ENCODE measurements at places on chromosomes 1 and 21.

DNA sequence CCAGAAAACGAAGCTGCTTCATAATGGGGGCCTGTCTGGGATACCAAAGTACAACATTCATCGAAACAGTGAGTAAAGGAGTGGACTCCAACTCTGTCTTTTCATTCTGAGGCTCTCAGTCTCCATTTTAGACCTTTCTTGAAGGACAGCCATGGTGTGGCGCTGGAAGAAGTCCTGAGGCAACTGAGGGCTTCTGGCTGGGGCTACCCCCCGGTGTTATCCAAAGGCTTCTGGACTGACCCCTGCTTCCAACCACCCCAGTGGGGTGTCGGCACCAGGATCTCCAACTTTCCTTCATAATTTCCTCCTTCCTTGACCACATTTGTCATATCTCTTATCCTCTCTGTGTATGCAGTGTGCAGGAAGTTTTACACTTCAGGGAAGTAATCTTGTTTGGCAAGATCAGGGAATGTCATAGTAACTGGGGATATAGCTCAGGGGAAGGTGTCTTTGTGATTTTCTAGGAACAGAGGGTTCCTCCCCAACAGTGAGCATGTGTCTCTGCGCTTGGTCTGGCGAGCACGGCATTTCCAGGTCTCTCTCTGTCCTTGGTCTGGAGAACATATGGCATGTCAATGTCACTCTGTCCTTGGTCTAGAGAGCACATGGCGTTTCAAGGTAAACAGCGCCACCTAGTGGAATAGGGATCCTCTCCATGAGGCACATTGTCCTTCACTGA lies 19.4 kb upstream of the BSDC1 start:
- DNase-seq, result peak; percentile 61

DNA sequence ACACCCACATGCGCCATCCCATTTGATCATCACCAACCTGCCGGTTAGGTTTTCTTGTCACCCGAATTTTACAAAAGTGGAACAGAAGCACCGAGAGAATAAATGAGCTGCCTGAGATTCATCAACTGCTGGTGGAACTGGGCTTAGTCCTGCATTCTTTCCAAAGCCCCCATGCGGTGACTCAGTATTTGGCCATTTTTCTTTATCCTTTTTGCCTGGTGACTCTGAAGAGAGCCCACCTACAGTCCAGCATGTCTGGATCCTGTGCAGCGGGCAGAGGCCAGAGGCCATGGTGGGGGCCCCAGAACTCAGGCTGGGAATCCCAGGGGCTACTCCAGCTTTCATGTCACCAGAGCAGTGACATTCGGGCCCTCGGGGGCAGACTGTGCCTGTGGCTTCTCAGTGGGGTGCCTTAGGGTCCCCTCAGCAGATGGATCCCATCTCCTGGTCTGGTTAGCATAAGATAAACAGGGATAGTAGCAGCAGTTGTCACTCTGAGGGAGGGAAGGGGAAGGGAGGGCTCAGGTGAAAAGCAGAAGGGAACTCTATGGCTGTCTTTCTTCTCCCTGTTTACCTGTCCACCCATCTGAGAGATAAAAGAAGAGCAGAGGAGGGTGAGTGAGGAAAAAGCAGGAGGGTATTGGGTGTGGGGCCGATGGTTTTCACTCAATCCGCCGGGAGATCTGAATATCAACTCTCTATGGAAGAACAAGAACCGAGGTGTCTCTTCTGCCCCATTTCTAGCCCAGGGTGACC lies 63.2 kb downstream of the KIF26B start:
- DNase-seq, result no peak

DNA sequence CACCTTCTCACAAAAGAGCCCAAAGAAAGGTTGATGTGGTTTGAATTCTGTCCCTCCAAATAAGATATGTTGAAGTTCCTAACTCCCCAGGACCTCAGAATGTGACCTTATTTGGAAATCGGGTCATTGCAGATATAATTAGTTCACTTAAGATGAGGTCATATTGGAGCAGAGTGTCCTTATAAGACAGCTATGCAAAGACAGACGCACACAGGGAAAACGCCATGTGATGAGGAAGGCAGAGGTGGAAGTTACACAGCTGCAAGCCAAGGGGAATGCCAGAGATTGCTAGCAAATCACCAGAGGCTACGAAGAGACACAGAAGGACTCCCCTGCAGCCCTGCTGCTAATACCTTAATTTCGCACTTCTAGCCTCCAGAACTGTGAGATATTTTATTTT lies 5.2 kb upstream of the ABCB10 start:
- no peak for DNase-seq

DNA sequence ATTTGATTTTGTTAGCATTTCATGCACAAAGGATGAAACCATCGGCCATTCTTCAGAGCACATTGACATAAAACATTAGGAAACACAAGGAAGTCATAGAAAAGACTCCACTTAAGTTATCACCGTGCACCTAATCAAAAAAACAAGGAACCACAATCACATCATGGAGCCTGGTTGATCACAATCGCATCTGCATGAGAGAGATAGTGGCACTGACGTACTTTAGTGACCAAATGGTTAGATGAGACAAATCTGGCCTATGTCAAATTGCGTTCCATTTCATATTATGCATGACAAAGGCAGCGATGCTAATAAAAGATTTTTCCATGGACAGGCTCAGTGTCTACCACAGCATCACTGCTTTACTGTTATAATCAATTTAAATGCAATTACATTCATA lies 571.8 kb upstream of the ADGRL2 start:
- DNase-seq, result no peak

- DNase-seq, result peak; percentile 19
Observed at GRCh38 chr1:54310439-54311328, 95.5 kb downstream of the SSBP3 start.

- no peak for DNase-seq
Observed at GRCh38 chr1:204261746-204262505, 48.1 kb upstream of the GOLT1A start.

Data from HS-27A (cell line).